ENCODE measurements at places on chromosomes 2 and 18. TPM values are rescaled to one million over a fixed set of nuclear protein-coding genes. Genes with fewer than 3 reads are reported as not detected.

Gene SPOPL
- 13.4 TPM for total RNA-seq

Gene PTPN4
- 450 TPM for total RNA-seq

Gene GPR35
- total RNA-seq: 35.5 TPM

Gene STK16
- total RNA-seq: 23.7 TPM

Gene OTX1
- total RNA-seq: not detected

Gene VPS4B
- total RNA-seq: 23.7 TPM

Gene CCDC102B
- 39.0 TPM for total RNA-seq

Gene DAW1
- total RNA-seq: not detected

Gene B3GNT7
- total RNA-seq: 138 TPM

Gene HSBP1L1
- total RNA-seq: 23.8 TPM

DNA sequence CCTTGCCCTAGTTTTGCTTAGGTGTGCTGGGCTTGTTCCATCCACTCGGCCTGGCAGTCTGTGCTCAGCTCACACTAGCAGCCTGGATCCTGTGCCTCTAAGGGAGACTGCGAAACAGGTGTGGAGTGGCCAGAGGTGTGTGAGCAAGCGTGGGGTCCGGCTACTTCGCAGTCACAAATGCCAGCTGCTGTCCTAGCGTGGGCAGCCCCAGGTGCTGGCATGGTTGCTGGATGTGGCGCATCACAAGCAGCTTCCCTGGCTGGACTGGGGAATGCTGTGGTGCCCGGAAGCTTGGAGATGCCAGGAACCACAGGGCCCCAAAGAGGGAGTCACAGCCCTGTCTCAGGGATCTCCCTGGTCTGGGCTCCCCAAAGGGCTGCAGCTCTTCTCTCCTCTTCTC lies 119.0 kb upstream of the TMEFF2 start:
- no peak for DNase-seq

DNA sequence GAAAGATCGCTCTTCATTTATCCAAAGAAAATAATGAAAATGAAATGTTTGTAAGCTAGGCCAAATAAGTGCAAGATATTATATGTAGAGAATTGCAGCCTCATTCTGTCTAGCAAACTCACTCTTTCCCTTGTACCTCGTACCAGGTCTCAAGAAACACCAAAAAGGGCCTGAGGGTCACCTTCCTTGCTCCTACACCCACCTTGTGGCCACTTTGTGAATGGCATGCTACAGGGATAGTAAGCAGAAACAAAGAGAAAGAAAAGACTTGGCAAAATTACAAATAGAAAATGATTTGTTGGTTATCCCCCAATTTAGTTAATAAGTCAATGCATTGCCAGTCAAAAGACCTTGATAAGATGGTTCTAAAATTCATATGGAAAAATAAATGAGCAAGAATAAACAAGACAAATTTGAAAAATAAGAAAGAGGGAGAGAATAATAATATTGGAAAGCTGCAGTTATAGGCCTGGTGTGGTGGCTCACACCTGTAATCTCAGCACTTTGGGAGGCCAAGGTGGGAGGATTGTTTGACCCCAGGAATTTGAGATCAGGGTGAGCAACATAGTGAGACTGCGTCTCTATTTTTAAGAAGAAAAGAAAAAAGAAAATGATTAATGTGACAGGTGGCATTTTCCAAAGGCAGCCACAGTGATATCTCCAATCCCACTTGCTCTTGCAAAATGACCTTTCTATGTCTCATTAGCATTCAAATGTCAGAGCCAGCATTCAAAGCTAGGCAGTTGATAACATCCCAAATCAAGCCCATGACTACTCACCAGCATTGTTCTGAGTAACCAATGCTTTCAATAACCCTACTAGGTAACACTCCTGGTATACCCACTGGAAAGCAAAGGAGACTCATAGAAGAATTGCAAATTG lies 38.8 kb upstream of the BMP10 start:
- peak; percentile 86 for DNase-seq

GRCh38 chr18:11124054-11124453 lies 25.3 kb downstream of the PIEZO2 start:
- no peak for DNase-seq

DNA sequence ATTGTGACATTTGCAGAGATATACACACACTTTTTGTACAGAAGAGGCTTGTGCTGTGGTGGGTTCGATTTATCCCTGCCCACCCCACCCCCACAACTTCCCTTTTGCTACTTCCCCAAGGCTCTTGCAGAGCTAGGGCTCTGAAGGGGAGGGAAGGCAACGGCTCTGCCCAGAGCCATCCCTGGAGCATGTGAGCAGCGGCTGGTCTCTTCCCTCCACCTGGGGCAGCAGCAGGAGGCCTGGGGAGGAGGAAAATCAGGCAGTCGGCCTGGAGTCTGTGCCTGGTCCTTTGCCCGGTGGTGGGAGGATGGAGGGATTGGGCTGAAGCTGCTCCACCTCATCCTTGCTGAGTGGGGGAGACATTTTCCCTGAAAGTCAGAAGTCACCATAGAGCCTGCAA lies 40.0 kb downstream of the STEAP3 start:
- DNase-seq: no peak

DNA sequence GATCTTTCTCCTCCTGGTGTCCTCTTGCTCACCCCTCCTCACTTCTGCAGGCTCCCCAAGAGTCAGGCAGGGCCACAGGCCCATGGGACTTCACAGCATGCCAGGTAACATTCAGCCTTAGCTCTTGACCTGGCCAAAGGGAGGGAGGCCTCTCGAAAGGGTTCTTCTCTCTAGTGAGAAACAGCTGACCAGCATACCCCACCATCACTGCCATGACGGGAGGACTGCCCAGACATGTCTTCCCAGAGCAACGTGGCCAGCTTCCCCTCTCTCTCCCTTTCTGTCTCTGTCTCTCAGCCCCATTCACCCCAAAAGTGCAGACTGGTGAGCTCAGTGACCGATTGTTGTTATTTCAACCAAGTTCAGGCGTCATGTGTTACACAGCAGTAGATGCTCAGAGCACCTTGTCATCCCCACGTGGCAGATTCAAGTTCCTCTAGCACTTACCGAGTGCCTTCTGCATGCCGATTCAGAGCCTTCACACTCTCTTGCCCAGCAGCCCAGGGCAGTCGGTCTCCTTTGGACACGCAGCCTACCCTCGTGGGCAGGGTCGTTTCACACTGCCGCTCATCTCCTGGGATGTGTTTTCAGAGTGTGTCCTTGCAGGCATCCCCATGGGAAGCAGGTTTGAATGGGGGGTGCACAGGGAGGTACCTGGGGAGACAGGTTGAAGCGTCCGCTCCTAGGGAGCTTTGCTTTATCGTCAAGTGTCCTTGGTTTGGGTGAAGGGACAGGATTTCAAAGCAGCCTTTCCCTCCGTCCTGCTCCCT lies 259.9 kb downstream of the NDUFA10 start:
- DNase-seq: no peak

- no peak for DNase-seq
These were observed 67.6 kb downstream of the TBC1D8 start for GRCh38 chr2:101083613-101084012.

DNA sequence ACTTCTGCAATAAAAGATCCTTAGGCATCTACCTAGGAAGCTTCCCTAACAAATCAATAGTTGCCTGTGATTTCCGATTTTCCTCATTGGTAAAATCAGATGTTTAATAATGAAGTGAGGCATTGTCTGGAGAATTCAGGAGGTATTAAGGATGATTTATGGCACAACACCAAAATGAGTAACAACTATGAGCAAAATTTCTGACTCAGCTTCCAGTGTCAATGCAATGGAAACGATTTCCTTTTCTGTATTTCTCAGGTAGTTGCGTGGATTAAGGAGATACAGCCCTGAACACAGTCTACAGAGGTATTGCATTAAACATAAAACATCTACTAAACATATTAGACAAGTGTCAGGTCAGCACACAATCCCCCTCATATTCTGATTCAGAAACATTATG lies 99.5 kb downstream of the EPB41L3 start:
- no peak for DNase-seq

DNA sequence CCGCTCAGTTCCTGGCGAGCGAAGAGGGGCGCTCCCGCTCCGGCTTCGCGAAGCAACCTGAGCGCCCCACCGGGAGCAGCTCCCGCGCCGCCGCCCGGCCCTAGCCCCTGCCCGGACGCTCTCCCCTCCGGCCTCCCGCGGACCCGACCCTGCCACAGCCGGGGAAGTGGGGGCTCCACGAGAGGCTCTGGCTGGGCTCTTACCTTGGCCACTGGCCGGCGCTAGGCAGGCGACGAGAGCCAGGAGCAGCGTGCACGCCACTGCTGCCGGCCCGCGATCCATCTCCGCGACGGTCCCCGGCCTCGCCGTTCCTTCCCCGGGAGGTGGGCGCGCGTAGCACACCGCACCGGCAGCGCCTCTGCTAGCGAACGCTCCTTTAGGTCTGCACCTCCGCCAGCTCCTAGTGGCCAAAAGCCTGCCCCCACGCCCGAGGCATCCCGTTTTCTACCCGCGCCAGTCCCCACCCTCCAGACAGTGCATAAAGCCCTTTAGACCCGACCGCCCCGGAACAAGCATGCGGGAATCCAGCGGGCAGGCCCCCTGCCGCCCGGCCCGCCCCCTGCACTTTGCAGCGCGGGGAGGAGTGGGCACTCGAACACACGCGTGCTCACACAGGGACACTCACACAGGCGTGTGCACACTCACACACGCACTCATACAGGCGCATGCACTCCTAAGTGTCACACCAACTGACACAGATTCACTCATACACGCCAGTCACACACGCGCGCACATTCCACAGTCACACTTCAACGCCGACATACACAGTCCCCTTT lies at the start of gene LRP2:
LRP2 (minus strand) TSS at position 417 of the 776 bp plus-strand sequence; CDS start at position 282, 135 bp downstream.
- DNase-seq: peak; percentile 48

DNA sequence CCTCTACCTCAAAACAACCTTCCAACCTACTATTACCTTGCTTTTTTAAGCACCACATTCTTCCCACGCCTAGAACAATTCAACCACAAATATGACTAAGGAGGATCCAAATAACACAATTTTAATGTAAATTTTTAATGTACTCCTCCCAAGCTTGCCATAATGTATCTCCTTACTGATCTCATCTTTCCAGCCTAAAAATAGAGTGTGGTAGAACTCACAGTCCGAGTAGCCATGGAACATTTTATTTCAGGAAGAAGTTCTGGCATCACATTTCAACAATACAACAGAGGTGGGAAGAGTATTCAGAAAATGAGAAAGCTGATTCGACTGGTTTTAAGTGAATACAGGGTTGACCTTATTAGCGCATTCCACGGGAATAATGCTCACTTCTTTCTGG lies 15.4 kb downstream of the FEZ2 start:
- no peak for DNase-seq

DNA sequence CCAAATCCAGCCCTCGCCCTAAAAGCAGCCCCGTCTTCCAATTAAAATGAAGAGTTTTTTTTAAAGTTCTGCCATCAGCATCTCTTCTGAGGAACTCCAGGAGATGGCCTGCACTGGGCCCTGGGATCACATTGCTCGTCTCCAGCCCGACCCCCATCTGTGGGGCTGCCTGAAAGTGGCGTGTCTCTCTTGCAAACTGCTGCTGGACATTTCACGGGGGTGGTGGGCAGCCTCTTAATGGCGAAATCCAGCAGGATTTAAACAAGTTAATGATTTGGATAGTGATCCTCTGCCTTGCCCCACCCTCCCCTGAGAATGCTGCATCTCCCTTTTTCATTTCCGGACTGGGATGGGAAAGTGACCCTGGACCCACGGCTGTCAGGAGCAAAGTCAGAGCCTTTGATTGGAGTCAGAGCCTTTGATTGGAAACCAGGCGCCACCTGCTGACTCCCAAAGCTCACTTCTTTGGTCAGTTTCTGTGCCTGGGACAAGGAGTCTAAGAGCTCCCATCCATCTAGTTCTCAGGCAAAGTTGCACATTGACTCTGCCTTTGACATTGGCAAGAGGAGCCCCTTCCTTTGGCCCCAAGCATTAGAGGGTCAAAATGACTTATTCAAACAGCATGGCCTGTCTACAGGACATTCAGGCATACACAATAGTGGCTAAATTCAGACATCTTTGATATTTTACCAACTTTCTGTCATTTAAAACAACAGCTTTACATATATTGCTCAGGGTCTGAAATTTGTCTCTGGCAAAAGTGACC lies 155.2 kb downstream of the SH3BP4 start:
- DNase-seq: peak; percentile 69

DNA sequence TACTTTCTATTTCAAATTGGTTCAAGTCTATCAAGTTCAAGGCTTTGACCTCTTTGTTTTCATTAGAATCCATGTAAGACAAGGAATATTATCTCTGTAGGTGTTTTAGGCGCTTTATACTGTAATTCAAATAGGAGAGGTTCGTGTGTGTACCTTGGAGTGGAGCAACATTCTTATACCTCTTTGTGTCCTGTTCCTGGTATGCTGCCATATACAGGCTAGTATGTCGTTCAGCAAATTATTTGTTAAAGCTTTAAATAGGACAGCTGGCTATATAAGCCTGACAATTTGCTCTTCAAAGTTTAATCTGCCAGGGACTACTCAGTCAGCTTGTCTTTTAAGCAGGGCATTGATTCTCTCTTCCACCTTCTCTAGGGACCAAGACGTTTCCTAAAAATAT lies 31.1 kb upstream of the SPAG16 start:
- peak; percentile 16 for DNase-seq

- DNase-seq: no peak
These were observed 104.7 kb downstream of the TSN start for GRCh38 chr2:121860033-121860757.
